ENCODE measurements at places on chromosomes 6 and 20.

DNA sequence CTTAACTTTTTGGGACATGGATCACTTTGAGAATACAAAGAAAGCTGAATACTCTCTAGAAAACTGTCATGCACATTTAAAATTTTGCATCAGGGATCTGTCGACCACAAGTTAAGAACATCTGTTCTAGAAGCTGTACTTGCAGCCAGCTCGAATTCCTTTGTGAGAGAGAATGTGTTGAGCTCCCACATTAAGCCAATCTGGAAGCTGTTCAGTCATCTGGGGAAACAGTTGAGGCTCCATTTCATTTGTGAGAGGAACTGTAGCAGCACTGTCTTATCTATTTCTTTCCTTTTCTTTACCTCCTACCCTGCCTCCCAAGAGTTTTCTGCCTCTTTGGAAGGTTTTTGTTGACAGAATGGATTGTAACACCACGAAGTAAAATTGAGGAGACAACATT, 50.8 kb downstream of the KAT14 start:
- no peak for DNase-seq

DNA sequence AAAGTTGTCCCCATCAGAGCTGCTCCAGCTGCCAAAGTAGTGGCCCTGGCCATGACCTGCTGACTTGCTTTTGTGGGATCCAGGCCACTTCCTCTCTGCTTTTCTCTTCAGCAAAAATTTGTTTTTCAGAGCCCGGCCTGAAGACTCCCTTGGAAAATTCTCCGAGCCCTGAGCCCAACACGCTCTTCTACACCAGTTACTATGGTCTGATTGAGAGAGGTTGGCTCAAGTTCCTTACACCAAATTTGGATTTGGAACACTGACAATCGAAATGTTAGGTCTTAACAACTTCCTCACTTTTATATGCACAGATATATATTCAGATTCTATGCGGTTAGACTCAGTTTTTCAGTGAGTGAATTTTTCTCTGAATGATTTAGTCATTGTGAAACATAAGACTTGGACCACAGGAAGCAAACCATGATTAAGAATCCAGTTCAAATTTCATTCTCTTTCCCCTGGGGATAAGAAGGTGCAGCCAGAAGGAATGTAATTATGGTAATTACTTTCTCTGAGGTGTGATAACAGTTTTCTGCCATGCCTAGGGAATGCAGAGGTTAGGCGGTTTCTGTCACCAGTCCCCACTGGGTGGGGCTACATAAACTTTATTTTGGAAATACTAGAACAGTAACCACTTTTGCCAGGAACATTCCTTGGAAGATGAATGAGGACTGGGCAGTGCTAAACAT, 365.2 kb downstream of the SYNE1 start:
- peak; percentile 15 for DNase-seq

- DNase-seq = peak; percentile 81
These were observed 10.1 kb upstream of the ITPR3 start for GRCh38 chr6:33610779-33611732.

DNA sequence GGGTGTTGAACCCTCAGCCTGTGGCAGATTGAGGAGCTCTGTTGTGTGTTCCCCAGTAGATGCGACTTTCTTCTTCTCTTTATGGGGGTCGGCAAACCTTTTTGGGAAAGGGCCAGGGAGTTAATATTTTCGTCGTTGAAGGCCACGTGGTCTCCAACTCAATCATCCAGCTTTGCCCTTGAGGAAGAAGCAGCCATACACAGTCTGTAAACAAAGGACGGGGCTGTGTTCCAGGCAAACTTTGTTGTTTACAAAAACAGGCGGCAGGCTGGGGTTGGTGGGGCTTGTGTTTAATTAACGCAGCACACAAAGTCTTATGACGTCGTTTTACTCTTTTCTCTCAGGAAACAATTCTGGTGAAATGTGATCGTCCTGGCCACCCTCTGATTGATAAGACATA, 20.2 kb downstream of the KIF25 start:
- no peak for DNase-seq

- DNase-seq = peak; percentile 60
These were observed 22.4 kb downstream of the ZNF311 start for GRCh38 chr6:28982476-28983266.

DNA sequence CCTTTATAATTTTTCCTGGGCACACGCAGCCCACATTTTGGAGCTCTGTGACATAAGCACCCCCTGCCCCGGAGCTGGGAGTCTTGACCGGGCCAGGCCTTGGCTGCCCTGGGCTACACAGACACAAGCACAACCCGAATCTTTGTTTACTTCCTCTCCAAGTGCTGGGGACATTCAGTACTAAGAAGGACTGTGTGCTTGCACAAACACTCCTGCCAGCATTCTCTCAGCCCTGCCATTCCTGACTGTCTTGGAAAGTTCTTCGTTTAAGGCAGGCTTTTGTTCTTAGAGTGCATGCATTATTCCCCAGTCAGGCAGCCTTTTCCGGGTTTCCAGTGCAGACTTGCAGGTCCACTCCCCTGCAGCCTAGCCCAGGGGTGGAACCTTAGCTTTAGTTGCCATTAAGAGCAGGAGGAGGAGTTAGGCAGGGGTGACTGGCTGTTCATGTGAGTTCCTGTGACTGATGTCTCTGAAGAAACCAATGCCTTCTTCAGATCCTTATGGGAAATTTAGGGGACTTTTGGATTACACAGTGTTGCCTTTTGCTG, 28.6 kb downstream of the FOXO3 start:
- DNase-seq = peak; percentile 93

- DNase-seq = no peak
These were observed 63.2 kb upstream of the TMEM181 start for GRCh38 chr6:158496700-158497099.

DNA sequence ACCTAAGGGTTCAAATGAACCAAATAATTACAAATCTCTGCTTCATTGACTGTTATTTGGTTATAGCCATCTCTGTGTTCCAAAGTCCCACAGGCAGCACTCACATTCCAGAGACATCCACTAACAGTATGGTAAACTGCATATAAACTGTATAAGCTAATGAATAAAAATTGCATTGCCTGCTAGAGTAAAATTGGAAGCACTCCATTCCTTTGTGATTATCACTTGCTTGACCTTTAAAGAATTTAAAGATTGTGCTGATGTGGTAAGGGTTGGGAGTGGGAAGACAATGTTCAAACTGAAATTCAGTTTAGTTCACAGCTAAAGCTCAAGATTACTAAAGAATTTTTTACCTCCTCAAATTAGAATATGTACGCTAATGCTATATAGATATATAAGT, 31.0 kb upstream of the OSTM1 start:
- no peak for DNase-seq

DNA sequence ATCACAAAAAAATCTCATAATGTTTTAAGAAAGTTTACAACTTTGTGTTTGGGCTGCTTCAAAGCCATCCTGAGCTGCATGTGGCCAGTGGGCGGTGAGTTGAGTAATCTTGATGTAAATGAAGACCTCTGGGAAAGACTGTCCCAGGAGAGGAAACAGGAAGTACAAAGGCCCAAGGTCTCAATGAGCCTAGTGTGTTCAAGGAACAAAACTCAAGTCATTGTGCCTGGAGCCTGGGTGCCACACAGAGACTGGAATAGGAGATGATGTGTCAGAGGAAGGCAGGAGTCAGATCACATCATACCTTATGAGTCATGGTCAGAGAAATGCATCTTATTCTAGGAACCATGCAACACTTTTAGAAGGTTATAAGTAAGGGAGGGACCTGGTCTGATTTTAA, 51.5 kb downstream of the COL19A1 start:
- DNase-seq = no peak

DNA sequence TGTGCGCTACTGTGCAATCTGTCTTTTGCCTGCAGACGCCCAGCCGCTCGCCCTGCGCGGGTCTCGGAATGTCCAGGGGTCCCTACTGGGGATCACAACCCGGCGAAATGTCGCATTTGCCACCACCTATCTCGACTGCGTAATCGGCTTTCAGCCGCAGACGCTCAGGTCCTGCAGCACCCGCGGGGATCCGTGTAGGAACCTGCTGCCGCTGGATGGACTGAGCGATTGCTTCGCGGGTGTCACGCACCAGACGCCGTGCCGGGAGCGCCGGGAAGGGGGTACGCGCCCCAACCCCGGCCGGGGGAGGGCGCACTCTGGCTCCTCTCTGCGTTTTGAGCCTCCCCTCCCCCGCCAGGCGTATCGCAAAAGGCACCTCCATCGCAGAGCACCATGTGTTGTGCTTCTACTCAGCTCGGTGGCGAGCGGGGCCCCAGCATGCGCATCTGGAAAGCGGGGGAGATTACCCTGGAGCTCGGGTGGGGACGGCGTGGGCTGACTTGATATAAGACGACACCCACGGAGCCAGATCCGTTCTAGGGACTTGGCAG, 747 bp upstream of the PTPRA start:
- DNase-seq = peak; percentile 66

DNA sequence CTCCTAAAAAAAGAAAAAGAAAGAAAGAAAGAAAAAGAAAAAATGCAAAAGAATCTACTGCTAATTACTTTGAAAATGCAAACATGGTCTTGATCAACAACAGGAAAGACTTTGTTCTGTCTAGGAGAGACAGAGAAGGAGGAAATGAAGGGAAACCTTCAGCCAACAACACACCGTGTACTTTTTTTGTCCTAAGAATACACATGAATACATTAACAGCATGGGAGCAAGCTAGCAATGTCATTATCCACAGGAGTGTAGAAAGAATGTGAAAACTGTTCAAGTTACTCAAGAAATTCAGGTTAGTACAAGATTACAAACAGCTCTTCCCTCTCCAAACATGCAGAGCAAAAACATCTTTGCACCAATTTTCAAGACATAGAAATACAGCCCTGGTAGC, 326.3 kb downstream of the UBE3D start:
- DNase-seq = no peak

- DNase-seq = no peak
These were observed 337.4 kb upstream of the PRDM1 start for GRCh38 chr6:105748737-105749161.

GRCh38 chr6:16204653-16205376, 33.6 kb upstream of the GMPR start:
- no peak for DNase-seq

GRCh38 chr20:19699180-19699971, 58.7 kb upstream of the RIN2 start:
- no peak for DNase-seq

GRCh38 chr20:47274401-47275108, 81.9 kb downstream of the ZMYND8 start:
- no peak for DNase-seq

GRCh38 chr6:163329991-163330390, 84.5 kb upstream of the QKI start:
- DNase-seq = no peak

DNA sequence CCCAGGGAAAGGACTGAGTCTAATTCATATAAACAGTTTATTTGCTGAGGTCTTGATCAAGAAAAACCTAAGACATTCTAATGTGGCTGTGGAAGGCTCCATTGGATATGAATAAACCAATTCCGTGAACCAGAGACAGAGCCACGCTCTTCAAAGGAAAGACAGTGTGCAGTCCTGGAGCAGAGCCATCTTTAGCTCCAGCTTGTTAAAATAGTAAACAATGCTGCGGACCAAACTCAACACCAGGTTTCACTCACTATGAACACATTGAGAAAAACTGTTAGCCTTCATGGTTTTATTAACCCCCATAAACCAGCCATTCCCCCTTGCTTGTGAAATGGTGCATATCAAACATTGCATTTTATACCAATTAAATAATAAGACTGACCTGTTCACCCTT, 61.9 kb downstream of the COL9A1 start:
- DNase-seq = no peak

GRCh38 chr6:142679907-142680700, 264.9 kb downstream of the HIVEP2 start:
- DNase-seq = no peak

DNA sequence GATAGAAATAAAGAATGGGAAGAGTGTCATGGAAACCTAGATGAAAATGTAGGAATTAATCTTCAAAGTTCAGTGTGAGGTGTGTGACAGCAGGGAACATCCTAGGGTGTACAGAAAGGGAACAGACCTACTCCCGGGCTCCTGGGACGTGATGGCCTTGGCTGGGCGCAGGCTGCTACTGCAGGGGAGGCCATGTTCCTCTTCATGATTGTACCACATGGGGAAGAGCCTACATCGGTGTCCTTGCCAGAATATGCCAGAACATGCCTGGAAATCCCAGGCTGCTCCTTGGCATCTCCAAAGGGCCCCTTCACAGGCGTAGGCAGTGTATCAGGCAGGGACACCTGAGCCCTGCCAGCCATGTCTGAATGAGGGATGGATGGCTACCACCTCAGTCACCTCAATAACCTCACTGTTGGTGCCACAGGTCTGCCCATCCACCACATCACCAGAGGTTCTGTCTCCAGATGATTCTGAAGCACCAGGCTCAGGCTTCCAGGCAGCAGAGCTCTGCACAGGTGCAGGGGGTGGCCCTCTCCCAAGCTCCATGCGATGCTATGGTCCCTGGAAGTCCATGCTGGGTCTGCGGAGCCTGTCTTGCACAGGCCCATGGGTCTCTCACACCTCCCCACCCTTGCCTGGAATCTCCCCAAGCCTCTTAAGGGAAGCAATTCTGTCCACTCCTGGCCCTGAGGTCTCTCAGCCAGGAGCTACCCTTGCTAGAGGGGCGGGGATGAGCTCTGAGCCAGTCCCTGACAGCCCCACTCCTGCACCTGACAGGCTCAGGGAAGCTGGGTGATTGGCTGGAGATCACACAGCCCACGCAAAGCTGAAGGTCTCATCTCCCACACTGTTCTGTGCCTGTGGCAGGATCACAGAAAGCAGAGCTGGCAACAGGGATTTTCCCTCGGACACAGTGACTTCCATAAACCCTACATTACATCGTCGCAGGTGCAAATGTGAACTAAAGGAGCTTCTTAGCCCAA, 20.2 kb downstream of the RAMACL start:
- DNase-seq = no peak

DNA sequence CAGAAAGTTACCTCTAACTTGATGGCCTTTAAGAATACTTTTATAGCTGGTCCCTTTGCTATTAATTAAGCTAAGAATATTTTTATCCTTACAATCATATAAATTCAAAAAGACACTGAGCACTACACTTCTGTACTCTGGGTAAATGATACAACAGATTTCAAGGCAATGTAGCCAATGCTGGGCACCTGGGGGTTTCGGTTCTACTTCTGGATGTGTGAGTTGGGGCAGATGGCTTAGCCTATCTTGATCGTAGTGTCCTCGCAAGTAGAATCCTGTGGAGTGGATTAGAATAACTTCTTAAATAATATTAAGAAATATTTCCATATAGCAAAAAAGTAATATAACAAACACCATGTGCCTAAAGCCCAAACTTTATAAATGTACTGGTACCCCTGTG, 96.9 kb upstream of the NT5E start:
- no peak for DNase-seq

DNA sequence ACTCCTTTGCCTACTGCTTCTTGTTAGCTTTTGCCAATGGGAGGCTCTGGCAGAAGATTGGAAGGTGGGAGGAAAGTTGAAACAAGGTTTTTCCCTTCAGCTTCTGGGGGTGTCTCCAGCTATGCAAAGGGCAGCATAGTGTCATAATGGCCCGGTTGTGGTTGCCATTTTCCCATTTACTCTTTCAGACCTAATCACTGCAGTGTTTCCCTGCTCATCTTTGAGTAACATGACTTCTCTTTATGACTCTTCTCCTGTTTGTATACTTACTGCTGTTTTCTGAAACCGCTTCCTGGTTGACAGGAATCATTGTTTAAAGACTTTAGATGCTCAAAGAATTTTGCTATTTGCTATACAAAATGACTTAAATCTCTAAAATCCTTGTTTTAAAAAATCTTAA, 19.9 kb downstream of the NRN1 start:
- DNase-seq = no peak
